ENCODE measurements at places on chromosomes 2 and 18.

DNA sequence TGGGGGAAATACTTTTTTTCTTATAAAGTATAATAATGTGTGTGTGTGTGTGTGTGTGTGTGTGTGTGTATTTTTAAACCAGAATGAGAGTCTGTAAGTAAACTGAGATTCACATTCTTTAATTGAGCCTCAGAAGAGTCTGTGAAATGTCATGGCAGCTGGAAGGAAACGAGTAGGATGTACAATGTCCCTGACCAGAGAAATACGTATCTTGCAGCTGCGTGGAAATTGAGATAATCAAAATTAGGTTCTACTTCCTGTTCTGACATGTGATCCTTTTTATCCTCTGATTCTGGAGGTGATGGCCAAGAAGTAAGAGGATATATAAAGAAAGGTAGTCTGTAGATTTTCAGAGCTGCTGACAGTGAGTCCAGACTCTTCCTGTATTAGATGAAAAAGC lies 50.0 kb downstream of the SH3RF3 start:
- DNase-seq, result no peak

DNA sequence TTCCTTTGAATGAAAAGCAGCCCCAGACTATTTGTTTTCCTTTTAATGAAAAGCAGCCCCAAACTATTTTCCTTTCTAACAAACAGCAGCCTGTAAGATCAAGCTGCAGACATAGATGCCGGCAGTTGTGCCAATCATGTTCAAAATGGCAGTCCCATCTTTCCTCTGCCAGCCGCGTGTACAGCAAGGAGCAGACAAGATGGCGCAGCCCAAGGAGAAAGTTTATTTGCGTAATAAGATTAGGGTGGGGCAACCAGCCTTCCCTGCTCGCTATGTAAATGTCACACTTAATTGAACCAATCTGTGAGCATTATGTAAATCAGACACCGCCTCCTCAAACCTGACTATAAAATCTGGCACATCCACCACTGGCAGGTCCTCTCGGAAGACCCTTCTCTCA lies 226.0 kb downstream of the TGIF1 start:
- no peak for DNase-seq

DNA sequence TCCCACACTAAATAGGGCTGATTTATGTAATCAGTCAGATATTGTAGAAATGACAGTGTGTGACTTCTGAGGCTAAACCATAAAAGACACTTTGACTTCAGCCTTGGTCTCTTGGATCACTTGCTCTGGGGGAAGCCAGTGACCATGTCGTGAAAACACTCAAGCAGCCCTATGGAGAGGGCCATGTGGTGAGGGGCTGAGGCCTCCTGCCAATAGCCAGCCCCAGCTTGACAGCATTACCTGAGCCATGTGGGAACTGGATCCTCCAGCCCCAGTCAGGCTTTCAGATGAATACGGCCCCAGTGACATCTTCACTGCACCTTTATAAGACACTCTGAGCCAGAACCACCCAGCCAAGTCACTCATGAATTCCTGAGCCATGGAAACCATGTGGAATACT lies 20.8 kb downstream of the TNS1 start:
- no peak for DNase-seq

- DNase-seq, result no peak
These were observed 619.2 kb upstream of the SETBP1 start for GRCh38 chr18:44061438-44061837.

GRCh38 chr18:51279367-51279984 lies 82.0 kb upstream of the MEX3C start:
- no peak for DNase-seq

DNA sequence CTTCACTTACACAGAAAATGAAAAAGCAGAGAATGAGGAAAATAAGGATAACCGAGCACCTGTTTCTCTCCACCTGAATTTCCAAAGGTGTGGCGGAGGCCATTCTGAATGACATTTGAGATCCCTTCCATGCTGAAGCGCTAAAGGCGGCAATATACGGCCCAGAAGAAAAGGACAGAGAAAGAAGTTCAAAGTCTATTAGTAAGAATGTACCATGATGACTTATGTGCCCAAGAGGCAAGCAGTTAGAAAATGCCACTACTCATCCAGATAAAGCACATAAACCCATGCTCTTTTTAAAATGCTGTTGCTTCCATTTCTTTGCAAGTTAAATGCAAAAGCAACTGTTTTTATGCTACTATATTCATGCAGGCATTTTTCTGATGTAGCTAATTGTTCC lies 37.2 kb downstream of the FEZ2 start:
- DNase-seq, result no peak

GRCh38 chr2:104872866-104873688 lies 19.2 kb downstream of the POU3F3 start:
- DNase-seq, result no peak

- DNase-seq, result no peak
These were observed 7.2 kb upstream of the SFXN5 start for GRCh38 chr2:73078457-73079411.

DNA sequence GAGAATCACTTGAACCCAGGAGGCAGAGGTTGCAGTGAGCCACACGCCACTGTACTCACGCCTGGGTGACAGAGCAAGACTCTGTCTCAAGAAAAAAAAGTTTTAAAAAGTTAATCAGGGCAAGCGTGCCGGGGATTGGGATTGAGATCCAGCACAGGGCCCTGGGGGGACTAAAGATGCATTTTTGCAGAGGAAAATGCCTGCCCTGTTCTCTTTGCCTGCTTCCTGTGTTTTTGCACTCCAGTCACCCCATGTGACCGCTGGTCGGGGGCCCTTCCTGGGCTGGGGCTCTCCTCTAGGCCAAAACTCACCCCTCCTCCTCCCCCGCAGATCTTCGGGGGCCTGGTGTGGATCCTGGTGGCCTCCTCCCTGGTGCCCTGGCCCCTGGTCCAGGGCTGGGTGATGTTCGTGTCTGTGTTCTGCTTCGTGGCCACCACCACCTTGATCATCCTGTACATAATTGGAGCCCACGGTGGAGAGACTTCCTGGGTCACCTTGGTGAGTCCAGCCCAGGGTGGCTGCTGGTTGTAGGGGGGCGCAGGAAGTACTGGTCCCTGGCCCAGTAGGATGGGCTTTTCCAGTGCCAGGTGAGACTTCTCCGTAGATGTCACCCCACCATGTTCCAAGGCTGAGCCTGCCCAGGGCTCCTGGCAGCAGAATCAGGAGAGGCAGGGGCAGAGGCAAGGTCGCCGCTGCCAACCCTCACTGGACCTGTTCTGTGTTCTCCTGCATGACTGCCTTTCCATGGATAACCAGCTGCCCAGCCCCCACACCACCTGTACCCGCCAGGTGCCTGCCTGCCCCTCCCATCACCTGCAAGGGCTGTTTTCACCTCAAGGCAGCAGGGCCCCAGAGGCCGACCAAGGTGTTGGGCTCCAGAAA lies 22.4 kb downstream of the MAL start:
- DNase-seq, result no peak

- DNase-seq, result no peak
These were observed 41.3 kb downstream of the TTC39C start for GRCh38 chr18:24055878-24056277.

- DNase-seq, result no peak
These were observed 21.3 kb upstream of the COL3A1 start for GRCh38 chr2:188952901-188953300.

DNA sequence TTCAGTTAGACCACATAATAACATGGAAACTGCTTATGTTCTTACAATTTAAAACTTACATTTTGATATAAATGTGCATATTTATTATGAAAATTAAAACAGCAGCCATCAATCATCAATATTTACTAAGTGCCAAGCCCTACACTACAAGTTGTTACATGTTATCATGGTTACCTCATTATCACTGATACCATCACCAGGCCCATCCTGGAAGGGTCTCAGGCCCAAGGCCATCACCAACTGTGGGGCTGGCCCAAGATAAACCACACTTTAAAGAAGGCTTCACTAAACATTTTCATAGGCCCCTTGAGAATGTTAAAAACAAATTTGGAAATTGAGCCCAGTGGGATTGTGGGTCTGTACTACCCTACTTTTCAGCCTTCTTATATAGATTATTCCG lies 6.4 kb downstream of the ITSN2 start:
- no peak for DNase-seq

GRCh38 chr18:8754995-8755960 lies 49.9 kb downstream of the MTCL1 start:
- DNase-seq, result no peak

- DNase-seq, result no peak
These were observed 82.7 kb downstream of the FAM168B start for GRCh38 chr2:131010566-131010965.

DNA sequence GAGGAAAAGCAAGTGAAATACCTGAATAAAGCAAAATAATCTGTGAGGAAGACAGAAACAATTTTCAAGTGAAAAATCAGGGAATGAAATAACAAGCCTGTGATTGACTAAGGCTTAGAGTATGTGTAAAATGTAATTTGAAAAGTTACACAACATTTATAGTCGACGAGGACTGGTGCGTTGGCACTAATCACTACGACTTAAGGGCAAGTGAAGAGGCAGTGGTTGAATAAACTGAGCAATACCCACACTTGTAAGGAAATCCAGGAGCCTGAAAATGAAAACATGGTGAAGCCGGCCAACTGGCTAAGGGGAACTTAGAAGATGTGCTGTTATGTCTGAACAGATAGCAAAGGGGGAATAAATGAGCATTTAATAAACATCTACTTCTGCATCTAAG lies 13.4 kb downstream of the DOK1 start:
- DNase-seq, result no peak

GRCh38 chr18:25650201-25650941 lies 298.4 kb upstream of the ZNF521 start:
- DNase-seq, result no peak

GRCh38 chr2:165898381-165898780 lies 55.2 kb downstream of the TTC21B start:
- no peak for DNase-seq

DNA sequence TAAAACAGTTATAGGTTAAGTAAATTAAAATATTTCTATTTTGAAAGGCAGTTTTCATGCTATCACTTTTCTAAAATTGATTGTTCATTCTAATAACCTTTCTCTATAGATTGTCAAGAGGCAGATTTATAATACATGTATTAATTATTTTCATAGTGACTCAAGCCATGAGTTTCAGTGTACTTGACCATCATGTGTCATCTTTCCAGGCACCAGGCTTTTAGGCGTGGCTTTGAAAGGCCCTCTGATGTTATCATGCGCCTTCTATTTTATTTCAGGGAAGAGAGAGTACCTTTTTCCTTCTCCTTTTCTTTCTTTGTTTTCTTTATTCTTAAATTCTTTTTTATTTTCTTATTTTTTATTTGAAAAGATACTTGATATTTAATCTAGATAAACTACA lies 128.3 kb upstream of the ETAA1 start:
- DNase-seq, result no peak

Measured in GOT3 (cell line).